ENCODE measurements at places on chromosomes 13 and 19. TPM values are rescaled to one million over a fixed set of nuclear protein-coding genes. Genes with fewer than 3 reads are reported as not detected.

ZNF536 gene
- total RNA-seq: 0.09 TPM

PNMA8B gene
- 1.4 TPM for total RNA-seq

CYP2A6 gene
- total RNA-seq: not detected

EDNRB gene
- total RNA-seq: 144 TPM

DAND5 gene
- total RNA-seq: not detected

OR7A5 gene
- not detected for total RNA-seq

ZNF569 gene
- 7.1 TPM for total RNA-seq

TRAPPC5 gene
- 126 TPM for total RNA-seq

MIDN gene
- total RNA-seq: 10.0 TPM

CYP4F2 gene
- total RNA-seq: not detected

LRRC25 gene
- 0.14 TPM for total RNA-seq

RNF113B gene
- total RNA-seq: not detected

NLRP5 gene
- not detected for total RNA-seq

HSPB6 gene
- total RNA-seq: 50.3 TPM

EFNB2 gene
- total RNA-seq: 0.46 TPM

DHX34 gene
- total RNA-seq: 5.0 TPM

ERCC5 gene
- total RNA-seq: 74.9 TPM
